ENCODE measurements at places on chromosomes 11 and 22.

DNA sequence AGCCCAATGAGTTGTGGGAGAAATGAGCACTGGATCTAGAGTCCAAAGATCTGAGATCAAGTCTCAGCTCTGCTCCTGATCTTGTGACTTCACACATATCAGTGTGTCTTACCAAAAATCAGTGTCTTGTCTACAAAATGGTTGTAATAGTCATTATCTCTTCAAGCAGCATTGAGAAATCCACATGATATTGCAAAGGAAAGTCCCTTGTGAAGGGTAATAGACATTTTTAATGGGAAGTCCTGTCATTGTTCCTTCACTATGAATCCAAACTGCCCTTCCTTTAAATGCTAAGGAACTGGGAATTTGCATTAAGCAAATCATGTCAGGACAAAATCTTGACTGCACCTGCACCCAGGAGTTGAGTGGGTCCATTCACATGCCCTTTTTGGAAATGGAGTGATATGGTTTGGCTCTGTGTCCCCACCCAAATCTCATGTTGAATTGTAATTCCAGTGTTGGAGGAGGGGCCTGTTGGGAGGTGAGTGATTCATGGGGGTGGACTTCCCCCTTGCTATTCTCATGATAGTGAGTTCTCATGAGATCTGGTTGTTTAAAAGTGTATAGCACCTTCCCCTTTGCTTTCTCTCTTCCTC, 51.1 kb downstream of the COMMD9 start:
- no peak for DNase-seq

- DNase-seq = peak; percentile 98
These were observed 139.5 kb downstream of the COMMD9 start for GRCh38 chr11:36149538-36150242.

- no peak for DNase-seq
These were observed 14.4 kb downstream of the APOL5 start for GRCh38 chr22:35732116-35732515.

- no peak for DNase-seq
These were observed 385.1 kb downstream of the BUD13 start for GRCh38 chr11:116387641-116388040.

DNA sequence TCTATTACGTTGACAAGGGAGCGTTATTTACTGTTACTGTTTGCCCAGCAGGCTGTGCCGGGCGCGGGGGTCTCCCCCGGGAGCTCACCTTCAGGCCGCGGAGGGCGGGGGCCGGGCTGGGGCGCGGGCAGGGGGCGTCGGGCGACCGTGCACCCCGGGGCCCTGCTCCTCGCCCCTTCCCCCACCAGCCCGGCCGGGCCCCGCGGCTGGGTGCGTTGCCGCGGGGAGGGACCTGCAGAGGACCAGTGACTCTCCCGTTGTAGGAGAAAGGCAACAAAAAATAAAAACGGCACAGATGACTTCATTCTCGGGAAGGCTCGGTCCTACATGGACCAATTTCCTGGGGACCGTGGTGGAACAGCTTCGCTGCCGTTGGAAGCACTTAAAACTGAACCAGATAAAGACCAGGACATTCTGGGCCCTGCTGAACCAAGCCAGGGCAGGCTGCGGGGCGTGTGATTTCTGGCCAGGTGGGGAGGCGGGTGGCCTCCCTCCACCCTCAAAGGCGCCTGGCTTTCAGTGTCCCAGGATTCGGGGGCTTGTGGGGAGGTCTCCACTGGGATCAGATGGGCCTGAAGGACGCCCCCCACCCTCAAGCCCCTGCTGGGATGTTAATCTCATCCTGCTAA, 57.4 kb downstream of the IGLL1 start:
- no peak for DNase-seq

Measured in myocyte (in vitro differentiated cells).